ENCODE measurements at places on chromosomes 12 and 14.
A peak's percentile ranks its signal among the peaks of the same experiment; 100 is the strongest.

- DNase-seq, result peak; percentile 86
These were observed 129.5 kb downstream of the ETV6 start for GRCh38 chr12:11778713-11779685.

DNA sequence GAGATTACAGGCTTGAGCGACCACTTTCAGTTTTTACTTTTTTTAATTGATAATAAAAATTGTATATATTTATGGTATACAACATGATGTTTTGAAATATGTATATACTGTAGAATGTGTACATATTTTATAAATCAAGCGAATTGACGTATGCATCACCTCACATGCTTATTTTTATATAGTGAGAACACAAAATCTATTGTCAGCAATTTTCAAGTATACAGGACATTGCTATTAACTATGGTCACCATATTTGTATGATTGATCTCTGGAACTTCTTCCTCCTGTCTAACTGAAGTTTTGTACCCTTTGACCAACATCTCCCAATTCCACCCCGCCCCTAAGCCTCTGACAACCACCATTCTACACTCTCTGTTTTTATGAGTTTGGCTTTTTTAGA is 56.3 kb upstream of the KICS2 start:
- no peak for DNase-seq

DNA sequence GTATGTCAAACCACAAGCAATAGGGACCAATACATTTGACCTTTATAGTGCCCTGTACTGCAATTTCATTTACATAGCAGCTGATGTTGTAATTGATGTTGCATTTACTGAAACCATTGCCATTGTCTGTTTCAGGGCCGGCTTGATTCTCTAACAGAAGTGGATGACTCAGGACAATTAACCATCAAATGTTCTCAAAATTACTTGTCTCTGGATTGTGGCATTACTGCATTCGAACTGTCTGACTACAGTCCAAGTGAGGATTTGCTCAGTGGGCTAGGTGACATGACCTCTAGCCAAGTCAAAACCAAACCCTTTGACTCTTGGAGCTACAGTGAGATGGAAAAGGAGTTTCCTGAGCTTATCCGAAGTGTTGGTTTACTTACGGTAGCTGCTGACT is 216.0 kb downstream of the AKAP6 start:
- no peak for DNase-seq

GRCh38 chr14:102568115-102568614 is 24.3 kb upstream of the RCOR1 start:
- no peak for DNase-seq

GRCh38 chr12:90484094-90484493 is 470.9 kb downstream of the CCER1 start:
- DNase-seq, result no peak

GRCh38 chr12:100745378-100746071 is 49.1 kb upstream of the ANO4 start:
- DNase-seq, result no peak

- no peak for DNase-seq
These were observed 30.1 kb downstream of the NPC2 start for GRCh38 chr14:74462993-74463392.

DNA sequence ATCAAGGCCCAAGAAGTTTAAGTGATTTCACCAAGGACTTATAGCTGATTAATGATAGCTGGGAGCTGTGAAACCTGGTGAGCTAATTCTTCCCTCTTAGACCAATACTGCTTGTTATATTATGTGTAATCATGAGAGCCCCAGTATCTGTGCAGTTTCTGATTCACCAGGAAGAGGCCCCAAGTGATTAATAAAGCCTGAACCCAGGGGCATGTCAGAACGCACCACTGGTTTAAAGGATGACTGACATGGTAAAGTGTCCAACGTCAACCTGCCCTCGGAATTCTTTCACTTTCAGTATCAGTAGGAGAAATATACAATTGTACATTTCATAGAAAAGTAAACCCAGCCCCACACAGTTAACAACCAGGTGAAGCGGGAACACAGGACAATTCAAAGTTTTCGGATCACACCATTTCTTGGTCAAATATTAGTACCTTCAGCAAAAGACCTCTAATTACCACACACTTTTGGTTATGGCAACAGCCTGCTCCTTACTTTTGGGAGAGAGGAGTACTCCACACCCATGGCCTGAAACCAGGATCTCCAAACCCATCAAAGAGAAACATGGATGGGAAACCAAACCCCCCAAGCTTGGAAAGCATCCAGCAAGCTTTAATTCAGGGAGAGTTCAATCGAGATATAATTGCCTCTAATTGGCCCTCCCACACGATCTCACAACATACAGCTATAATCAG is 28.5 kb downstream of the TMCC3 start:
- peak; percentile 58 for DNase-seq

- DNase-seq, result peak; percentile 38
These were observed 99.1 kb downstream of the SYT1 start for GRCh38 chr12:78963439-78964227.

GRCh38 chr14:58299401-58300330 is 1.3 kb downstream of the ARID4A start:
- DNase-seq, result no peak

GRCh38 chr12:25959071-25959961 is 834 bp downstream of the RASSF8 start:
- peak; percentile 88 for DNase-seq

DNA sequence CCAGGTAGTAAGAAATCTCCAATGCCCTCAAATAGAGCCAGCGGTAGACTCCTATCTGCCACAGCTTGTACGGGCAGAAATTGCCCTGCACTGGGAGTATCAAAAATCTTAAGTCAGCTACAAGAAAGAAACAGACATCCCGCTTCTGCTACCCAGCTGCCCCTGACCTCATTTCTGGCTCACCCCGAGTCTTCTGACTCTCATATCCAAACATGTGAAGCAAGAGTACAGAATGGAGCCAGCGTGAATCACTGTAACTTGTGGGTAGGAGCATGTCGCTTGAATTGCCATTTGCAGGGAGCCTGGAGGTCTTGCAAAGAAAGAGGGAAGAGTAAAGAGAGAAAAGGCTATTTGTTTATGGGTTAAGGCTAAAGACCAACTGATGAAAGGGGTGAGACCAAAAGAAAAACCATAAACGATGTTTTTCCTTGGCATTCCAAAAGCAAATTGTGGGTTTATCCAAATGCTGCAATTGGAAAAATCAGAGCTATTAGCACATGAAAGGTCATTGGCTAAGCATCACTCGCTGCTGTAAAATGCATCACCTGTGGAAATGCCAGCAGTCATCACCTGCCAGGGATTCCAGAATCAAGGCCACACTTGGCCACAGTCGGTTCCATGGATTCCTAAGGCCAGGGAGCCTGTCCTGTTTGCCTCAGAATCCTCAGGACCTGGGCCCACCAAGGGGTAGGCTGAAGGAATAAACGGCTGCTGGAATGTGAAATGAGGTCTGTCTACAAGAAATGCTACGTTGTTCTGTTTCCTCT is 86.6 kb downstream of the FOXN3 start:
- peak; percentile 95 for DNase-seq

- DNase-seq, result peak; percentile 8
These were observed 438.9 kb upstream of the FAR2 start for GRCh38 chr12:28709986-28710685.

DNA sequence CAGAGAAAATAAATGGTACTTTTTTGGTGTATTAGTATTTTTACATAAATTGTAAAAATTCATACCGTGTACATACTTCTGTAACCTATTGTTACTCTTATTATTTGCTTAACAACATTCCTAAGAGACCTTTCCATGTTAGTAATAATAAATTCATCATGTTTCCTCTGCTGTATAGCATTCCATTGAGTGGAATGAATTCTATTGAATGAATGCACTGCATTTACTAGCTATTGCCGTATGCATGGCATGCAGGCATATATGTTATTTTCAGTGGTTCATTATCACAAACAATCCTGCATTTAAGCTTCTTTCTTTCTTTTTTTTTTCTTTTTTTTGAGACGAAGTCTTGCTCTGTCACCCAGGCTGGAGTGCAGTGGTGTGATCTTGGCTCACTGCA is 137.6 kb upstream of the TBX3 start:
- peak; percentile 2 for DNase-seq

GRCh38 chr14:76597387-76597786 is 163.9 kb upstream of the VASH1 start:
- DNase-seq, result no peak

- no peak for DNase-seq
These were observed 236.7 kb downstream of the CACNA1C start for GRCh38 chr12:2289525-2289924.

- DNase-seq, result no peak
These were observed 260.9 kb downstream of the DUSP6 start for GRCh38 chr12:89091293-89091841.

- no peak for DNase-seq
These were observed at the start of gene HCAR1 for GRCh38 chr12:122730215-122731014. HCAR1 (minus strand) TSS chr12:122730844; CDS start chr12:122730339, 505 bp downstream.

DNA sequence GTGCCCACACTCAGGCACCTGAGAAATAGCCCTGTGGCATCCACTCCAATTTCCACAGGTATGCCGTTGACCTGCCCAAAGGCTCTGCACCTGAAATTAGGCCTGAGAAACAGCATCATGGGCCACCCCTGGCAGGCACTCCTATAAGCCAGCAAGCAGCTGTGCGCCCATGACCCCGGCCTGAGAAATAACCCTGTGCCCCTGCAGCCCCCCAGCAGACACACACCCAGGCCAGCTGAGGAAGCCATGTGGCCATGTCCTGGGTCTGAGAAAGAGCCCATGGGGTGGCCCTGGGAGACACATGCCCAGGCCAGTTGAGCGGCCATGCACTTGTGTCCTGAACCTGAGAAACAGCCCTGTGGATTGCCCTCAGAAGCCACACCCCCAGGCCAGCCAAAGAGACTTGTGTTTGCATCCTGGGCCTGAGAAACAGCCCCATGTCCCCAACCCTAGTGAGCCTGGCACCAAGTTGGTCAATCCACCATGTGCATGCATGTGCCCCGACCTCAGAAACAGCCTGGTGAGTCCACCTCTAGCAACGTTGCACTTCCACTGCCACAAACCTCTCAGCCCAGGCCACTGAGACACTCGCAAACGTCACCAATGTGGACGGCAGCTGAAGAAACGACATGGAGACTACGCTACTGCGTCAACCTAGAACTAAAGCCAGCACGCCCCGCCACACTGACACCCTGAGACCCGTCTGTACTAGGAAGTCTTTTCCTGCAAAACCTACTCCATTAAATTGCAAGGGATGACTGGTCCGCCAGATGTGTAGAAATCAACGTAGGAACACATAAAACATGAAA is 411.9 kb downstream of the TMEM121 start:
- no peak for DNase-seq
